ENCODE measurements at places on chromosomes 16 and 17. TPM values are rescaled to one million over a fixed set of nuclear protein-coding genes. Genes with fewer than 3 reads are reported as not detected.
A peak's percentile ranks its signal among the peaks of the same experiment; 100 is the strongest.

- peak; percentile 66 for DNase-seq
Observed at GRCh38 chr17:45370949-45371413, 54.2 kb upstream of the MAP3K14 start.

DNA sequence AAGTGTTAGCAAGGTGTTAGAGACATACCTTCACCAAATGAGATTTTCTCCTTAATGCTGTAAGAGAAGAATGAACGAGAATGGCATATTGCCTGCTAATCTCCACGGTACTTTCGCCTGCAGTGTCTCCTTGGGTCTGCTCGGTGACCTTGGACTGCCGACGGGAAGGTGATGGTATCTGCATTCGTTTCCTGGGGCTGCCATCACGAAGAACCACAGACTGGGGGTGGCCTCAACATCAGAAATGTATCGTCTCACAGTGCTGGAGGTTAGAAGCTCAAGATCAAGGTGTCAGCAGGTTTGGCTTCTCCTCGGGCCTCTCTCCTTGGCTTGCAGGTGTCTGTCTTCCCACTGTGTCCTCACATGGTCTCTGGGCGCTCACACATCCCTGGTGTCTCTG is 86.3 kb upstream of the TNRC6C start:
- DNase-seq, result no peak

DNA sequence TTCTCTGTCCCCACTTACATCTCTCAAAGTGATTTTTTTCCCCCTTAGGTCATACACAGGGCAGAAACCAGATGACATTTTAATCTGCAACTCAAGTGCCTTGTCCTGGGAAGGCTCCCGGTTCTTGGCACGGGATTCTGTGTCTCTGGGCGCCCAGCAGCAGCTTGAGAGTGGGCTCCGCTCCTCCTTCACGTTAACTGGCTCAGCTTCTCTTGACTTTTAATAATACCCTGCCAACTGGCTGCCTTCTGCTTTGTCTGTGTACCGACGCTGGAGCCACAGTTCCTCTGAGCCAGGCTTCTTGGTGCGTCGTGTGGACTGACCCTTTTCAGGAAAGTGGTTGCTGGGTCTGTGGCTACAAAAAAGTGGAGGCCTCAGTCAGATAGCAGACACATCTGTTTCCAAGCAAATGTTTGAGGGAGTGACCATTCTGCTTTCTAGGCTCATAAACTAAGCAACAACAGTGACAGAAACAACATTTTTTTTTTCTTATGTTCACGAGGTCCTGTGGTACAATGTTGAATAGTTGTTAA is 64.9 kb downstream of the IRF8 start:
- no peak for DNase-seq

TMEM204 gene
- total RNA-seq, result not detected

CCL3 gene
- total RNA-seq, result not detected

GRCh38 chr16:68760671-68761275 is 23.7 kb downstream of the CDH1 start:
- DNase-seq, result peak; percentile 32

GRCh38 chr16:84461413-84462295 is 42.8 kb downstream of the MEAK7 start:
- no peak for DNase-seq

DNA sequence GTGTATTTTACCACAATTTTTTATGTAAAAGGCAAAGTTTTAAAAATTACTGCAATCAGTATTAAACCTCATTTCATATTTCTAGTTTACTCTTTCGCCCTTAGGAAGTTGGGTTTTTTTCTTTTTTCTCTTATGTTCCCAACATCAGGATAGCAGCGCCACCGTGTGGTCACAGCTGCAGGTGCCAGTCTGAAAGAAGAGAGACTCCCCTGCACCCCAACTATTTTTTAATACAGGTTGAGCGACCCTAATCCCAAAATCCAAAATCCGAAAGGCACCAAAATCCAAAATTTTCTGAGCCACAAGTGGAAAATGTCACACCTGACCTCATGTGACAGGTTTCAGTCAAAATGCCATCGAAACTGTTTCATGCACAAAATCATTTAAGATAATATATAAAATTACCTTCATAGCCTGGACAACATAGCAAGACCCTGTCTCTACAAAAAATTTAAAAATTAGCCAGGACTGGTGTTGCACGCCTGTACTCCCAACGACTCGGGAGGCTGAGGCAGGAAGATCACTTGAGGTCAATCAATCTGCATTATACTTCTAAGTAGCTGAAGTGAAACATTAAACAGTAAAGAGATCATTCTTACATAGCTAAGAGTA is 21.8 kb upstream of the ASGR2 start:
- peak; percentile 63 for DNase-seq

DNA sequence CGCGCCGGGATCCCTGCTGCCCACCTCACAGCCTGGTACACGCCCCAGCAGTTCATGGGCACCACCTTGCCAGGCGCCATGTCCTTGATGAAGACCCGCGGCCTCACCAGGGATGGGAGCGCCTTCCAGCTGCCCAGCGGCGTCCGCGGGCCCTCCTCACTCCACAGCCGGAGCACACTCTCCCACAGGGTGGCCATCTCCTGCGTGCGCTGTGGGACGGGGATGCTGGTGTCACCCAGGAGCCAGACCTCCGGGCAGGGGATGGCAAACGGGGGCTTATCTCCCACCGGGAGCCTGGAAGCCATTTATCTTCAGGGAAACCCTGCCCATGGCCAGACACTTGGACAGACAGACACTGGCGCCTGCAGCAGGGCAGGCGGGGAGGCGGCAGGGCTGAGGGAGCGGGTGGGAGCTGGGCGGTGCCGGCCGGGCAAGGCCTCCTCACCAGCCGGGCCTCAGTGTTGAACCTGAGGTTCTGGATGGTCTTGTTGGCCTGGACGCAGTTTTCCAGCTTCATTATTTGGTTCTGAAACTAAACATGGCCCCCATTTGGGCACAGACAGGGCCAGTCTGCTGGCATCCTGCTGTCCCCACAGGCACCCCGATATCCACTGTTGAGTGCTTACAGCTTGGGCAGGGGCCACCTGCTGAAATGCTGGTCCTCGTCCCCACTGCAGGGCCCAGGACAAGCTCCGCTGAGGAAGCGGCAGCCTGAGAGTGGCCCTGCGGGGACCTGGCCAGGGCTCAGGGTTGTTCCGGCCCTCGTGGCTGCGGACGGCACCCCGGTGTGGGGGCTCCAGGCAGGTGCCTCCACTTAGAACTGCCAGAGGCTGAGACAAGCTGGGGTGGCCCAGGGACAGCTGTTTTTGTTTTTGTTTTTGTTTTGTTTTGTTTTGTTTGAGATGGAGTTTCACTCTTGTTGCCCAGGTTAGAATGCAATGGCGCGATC is 4.0 kb downstream of the PERCC1 start:
- DNase-seq, result no peak

DNA sequence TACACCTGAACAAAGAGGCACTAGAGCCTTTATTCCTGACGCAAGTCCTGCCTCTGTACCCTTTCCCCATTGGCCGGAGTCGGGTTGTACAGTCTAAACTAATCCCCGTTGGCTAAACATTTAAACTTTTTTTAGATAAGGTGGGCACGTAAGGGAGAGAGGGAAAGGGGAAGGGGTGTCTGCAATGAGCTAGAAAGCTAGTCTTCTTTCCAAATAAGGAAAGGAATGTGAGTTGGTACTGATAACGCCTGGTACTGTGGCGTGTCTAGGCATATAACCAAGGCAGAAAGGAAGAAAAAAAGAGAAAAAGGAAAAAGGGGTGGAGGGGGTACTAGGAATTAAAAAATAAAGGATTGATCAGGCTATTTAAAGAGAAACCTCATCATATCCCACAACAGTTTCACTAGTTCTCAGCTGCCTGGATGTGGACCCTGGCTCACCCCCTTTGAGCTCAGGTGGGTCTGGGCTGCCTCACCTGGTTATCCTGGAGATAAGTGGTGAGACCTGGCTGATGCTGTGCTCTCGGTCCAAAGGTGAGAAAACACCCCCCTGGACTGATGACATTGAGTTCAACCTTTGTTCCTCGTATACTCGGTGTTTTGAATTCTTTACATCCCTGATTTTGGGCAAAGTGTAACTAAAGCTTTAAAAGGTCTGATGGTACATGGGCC is 90.9 kb upstream of the EEF2KMT start:
- no peak for DNase-seq

DNA sequence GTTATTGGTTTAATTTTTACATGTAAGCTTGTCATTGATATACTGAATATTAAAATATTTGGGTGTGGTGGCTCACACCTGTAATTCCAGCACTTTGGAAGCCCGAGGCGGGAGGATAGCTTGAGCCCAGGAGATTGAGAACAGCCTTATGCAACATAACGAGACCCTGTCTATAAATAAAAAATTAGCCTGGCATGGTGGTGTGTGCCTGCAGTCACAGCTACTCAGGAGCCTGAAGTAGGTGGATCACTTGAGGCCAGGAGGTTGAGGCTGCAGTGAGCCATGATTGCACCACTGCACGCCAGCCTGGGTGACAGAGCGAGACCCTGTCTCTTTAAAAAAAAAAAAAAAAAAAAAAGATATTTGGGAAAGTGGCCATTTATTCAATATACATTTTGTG is 32.3 kb downstream of the NFAT5 start:
- DNase-seq, result no peak

BTBD17 gene
- not detected for total RNA-seq

DNA sequence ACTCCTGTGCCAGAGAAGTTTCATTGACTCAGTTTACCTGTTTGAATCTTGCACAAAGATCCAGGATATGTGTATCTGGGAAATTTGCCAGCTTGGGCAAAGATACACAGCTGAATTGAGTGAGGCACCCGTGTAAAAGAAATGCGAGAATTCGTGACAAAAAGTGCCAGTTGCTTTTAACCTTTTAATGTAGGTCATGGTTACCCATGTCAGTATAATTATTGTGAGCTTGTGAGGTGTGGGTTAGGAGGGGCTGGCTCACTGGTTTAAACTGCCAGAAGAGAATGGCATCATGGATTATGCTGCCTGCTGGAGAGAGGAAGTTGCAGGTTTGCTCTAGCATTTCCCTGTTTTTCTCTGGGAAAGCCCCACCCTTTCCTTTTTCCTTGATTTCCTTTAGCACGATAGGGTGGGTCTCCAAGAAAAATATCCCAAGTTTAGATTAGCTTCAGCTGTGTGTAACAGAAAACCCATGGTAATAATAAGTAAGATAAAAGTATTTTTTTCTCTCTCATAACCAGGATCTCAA is 24.8 kb upstream of the NDRG4 start:
- no peak for DNase-seq

DNA sequence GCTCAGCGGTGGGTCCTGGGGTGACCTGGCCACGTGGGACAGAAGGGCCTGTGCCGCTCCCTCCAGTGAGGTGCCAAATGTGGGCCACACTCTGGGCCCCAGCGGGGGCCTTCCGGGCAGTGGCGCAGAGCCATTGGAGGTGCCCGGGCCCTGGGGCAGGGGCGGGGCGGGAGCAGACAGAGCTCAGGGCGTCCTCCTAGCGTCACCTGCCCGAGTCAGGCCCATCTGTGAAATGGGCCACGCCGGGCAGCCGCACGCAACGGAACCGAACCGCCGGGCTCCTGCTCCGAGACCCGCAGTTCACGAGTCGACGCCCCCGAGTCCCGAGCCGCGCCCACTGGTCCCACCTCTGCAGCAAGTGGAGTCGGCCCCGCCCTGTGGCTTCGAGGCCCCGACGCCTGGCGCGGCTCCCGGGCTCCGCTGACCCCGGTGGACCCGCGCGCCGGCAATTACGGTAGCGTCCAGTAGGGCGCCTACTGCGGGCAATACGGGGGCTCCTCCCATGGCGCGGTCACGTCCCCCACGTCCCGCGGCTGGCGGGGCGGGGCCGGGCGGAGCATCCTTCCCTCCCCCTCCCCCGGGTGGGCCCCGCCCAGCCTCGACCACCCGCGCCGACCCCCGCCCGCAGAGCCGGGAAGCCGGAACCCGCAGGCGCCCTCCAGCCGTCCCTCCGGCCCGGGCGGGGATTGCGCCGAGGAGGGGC is 1.9 kb downstream of the SLC16A3 start:
- DNase-seq, result peak; percentile 88
